ENCODE measurements at places on chromosomes 7 and 10.
A peak's percentile ranks its signal among the peaks of the same experiment; 100 is the strongest.

DNA sequence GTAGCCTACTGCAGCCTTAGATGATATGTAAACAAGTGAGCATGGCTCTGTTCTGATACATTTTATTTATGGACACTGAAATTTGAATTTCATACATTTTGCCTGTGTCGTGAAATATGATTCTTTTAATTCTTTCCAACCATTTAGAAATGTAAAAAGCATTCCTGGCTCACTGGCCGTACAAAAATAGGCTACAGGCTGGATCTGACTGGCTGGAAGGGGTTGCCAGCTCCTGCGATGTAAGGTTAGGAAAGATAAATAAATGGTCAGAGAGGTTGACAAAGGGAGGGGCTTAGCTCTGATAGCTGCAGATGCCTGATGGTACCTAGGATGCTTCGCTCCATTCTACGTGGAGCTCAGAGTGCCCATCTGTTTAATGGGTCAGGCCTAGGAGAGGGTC lies 3.4 kb downstream of the ADCYAP1R1 start:
- no peak for DNase-seq

DNA sequence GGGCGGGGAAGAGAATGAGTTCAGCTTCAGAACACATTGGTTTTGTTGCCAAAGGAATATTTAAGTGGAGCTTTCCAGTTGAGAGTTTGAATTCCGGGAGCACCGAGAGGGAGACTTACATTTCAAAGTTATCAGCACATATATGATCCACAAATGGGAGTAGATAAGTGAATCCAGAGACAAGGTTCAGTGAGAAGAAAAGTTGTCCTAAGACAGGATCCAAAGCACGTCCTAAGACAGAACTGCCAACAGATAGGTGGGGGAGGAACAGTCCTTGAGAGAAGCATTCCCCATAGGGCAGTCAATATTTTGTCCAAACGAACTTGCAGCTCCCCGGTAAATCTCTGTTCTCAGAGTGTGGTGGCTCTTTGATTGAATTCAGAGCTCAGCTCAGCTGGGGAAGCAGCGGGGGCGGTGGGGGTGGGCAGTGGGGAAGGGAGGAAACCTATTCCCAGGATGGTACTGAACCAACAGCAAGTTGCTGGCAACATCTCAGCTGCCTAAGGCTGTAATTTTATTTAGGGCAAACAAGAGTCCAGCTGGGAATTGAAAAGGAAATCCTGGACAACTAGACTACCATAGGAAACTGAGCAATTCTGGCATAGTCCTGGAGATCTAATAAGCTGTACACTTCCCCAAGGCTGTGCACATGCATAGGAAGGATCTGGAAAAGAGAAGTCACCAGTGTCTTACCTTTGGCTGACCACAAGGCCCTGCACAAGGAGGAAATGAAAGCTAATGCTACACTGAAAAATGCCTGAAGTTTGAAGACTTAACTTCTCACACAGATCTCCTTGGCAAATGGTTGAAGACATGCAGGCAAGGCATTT lies 94.2 kb upstream of the CXCL12 start:
- no peak for DNase-seq

DNA sequence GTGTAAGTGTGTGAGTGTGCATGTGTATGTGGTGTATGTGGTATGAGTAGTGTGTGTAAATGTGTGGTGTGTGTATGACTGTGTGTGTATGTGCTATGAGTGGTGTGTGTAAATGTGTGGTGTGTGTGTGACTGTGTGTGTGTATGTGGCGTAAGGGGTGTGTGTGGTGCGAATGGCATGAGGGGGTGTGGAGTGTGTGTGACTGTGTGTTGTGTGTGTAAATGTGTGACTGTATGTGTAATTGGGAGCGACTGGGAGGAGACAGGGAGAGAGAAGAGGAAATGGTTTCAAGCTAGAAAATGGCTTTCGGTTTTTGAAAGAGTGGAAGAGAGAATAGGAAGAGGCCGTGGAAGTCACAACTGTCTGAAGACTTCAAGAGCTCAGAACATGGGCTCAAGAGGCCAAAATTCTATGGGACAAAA lies 23.6 kb upstream of the GATAD1 start:
- no peak for DNase-seq

- no peak for DNase-seq
Observed at GRCh38 chr10:73907841-73908517, 3.0 kb upstream of the PLAU start.

GRCh38 chr7:106331441-106332175 lies 46.8 kb upstream of the NAMPT start:
- no peak for DNase-seq

DNA sequence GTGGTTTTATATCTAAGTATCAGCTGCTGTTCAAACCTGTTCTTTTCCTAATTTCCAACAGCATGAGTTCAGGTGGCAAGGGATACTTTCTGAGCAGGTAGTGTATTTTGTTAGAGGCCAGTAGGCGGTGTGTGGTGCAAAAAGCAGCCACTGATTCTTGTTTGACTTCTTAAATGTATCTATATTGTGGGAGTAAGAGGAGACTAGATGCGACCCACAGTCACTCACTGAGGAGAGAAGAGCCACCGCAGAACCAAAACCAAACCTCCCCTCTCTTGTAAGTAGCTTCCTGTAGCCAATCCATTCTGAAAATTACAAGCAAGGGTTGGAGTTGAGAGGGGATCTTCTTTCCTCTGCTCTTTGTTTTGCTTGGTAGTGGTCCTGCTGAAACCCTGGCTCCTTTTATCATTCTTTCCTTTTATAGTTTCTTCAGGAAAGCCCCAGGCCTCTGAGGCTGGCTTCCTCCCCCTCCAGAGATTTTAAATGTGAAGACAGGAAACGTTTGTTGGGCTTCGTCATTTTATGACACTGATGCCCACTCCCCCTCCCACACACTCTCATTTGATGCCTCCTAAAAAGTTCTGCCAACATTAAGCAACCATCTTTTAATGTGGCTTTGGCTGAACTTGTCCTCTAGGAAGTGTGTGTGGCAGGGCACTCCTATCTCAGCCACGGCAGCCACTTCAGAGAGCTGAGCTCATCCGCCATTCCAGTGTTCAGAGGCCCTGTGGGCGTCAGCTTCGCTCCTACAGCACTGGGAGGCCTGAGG lies 566.0 kb downstream of the SUGCT start:
- no peak for DNase-seq

DNA sequence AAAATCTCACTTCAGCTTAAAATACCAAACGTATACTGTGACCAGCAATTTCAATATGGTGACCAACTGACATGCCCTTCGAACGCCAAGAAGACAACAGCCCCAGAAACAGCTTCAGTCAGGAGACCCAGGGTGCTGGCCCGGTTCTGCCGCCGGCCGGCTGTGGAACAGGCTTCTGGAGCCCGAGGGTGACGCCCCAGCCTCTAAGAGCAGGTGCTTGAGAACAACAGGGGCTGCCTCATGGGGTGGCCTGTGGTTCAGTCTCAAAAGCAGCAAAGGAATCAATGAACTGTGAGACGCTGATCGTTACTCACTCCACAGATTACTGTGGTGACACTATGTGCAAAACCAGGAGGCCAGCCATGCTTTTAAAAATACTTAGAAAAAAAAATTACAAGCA lies 17.3 kb downstream of the GPER1 start:
- no peak for DNase-seq

DNA sequence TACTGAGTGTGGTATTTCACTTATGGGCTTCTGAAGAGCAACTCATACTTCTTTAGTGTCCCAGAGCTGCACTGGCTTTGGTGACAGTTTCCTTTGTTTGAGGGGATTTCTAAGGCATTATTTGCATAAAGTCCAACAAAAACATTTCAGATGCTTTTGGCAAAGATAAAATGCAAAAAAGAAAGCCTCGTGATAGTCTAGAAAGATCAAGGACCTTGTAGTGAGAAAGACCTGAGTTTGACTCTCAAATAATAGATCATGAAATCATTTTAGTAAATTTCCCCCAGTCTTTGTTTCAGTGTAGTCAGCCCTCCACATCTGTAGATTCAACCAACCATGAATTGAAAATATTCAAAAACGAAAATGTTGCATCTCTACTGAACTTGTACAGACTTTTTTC lies 107.4 kb downstream of the EEPD1 start:
- no peak for DNase-seq

DNA sequence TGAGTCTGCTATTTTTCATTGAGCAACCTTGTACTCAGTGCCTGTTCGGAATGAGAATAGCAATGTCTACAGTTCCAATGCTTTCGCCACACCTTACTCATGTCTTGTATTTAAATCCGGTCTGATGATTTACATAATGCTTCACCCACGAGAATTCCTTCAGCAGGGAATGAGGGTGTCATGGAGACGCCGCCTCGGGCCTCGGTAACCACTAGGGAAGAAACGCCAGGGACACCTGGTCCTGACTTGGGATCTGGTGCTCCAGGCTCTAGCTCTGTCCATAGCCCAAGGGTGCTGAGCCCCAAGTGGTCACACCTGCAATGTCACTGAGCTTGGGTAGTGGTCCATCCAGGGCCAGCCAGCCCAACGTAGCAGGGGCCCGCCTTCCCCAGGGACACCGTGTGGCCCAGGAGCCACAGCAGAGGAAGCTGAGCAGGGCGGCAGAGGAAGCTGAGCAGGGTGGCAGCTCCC lies 37.4 kb downstream of the PRKAG2 start:
- DNase-seq = no peak

DNA sequence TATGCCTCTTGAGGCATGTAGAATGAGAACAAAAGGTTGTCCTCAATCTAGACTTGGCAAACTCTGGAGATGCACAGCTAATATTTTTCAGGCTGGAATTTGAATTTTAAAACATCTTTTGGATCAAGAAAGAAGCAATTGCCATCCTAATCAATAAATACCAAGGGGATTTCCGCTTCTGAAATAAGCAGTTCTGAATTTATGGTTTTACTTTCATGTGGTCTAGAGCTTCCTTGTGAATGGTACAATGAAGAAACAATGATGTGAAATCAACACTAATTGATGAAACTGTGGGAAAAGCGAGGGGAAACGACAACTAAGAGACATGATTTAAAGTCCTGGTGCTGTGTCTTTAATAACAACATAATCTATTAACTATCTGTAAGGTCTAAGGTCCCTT lies 1202.7 kb downstream of the SORCS3 start:
- no peak for DNase-seq

DNA sequence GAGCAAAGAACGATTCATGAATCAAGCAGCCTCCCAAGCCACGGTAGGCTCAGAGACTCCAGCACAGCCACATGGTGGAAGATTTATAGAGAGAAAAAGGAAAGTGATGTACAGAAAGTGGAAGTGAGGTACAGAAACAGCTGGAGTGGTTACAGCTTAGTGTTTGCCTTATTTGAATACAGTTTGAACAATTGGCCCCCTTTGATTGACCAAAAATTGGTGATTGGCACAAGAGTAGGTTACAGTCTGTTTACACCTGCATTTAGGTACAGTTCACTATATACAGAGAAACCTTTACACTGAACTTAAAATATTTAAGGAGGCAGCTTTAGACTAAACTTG lies 136.4 kb upstream of the ASAH2 start:
- DNase-seq = no peak

- DNase-seq = no peak
Observed at GRCh38 chr7:49797987-49798660, 24.7 kb downstream of the VWC2 start.

- DNase-seq = no peak
Observed at GRCh38 chr10:123970207-123970926, 78.8 kb upstream of the CPXM2 start.

DNA sequence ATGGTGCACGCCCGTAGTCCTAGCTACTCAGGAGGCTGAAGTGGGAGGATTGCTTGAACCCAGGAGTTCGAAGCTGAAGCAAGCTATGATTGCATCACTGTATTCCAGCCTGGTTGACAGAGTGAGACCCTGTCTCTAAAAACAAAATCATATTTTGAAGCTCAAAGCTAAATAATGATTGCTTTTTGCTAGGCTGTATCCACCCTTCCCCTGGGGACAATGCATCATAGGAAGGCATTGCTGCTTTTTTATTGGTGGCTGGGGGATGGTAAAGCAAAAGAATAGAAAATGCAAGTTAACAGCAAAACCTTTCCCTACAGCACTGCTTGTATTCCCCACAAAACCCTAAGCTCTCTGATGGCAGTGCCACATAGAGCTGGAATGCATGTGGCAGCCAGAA lies 107.5 kb upstream of the WAC start:
- no peak for DNase-seq

DNA sequence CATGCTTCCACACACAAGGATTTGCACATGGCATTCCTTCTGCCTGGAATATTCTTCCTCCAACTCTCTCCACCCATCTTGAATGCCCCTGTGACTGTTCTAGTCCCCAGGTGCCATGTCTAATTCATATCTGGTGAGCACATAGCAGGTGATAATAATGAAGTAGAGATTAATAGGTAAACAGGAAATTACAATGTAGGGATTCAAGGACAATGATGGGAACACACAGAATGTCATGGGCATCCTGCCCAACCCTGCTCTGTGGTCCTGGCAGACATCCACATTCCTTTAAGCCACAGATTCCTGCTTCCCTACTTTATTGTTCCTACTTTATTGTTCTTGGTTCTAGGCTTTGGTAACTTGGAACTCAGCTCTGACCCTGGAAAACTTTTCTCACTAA lies 115.8 kb downstream of the THSD7A start:
- no peak for DNase-seq

GRCh38 chr10:124259139-124259825 lies 159.4 kb downstream of the OAT start:
- no peak for DNase-seq

GRCh38 chr10:122246830-122247520 lies 24.1 kb upstream of the BTBD16 start:
- no peak for DNase-seq

- no peak for DNase-seq
Observed at GRCh38 chr7:155571581-155572345, 25.4 kb upstream of the CNPY1 start.

- DNase-seq = no peak
Observed at GRCh38 chr7:106534271-106534846, 126.6 kb downstream of the CCDC71L start.

- DNase-seq = no peak
Observed at GRCh38 chr10:115921795-115922194, 351.2 kb downstream of the GFRA1 start.

DNA sequence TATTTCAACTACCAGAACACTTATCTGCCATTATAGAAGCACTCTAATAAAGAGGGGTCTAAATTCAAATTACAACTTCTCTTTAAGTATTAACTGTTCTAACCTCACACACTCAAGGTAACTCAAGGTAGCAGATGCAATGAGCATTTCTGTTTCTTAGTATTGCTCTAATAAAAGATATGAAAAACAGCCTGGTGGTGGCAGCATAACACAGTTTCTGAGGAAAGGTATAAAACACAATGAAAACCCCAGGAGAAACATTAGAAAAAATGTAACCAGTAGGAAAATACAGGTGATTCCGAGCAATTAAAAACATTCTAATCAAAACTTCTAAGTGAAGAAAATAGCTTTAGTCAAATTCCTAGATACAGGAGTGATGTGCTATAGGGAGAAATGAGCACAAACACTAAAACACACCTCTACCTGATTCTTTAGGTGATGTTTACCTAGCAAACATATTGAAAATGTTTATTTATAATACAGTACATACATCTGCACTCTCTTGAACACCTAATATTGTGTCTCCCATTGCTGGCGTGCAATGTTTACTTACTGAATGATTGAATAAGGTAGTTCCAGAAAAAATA lies 3.5 kb downstream of the MKRN1 start:
- peak; percentile 43 for DNase-seq

Data from activated CD4-positive, alpha-beta T cell treated with anti-CD3 and anti-CD28 coated beads for 4 hours (primary cell).